Right forelimb (tissue), 1 donor: ENCODE measurements at places on chromosomes 6 and 20.

GRCh38 chr6:7674291-7674690 is 51.6 kb upstream of the BMP6 start:
- no peak for DNase-seq

DNA sequence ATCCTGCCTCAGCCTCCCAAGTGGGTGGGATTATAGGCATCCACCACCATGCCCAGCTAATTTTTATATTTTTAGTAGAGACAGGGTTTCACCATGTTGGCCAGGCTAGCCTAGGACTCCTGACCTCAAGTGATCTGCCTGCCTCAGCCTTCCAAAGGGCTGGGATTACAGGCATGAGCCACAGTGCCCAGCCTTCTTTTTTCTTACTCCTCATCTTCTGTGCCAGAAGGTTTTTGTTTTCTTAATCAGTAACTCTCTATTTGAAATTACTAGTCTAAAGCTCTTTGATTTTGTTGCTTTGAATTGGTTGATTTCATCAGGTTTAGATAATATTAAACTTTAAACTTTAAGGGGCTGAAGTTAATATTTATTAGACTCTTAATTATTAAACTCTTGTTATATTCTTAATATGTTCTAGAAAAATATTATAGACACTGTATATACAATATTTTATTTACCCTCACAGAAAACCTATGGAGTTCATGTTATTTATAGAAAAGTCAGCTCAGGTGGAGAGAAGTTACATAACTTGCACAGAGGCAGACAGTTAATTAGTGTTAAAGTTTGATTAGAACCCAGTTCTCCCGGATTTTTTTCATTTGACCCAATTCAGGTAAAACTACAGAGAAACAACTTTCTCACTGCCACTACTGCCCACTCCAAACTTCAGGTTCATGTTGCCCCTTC is 177.4 kb upstream of the SGK1 start:
- DNase-seq, result no peak

DNA sequence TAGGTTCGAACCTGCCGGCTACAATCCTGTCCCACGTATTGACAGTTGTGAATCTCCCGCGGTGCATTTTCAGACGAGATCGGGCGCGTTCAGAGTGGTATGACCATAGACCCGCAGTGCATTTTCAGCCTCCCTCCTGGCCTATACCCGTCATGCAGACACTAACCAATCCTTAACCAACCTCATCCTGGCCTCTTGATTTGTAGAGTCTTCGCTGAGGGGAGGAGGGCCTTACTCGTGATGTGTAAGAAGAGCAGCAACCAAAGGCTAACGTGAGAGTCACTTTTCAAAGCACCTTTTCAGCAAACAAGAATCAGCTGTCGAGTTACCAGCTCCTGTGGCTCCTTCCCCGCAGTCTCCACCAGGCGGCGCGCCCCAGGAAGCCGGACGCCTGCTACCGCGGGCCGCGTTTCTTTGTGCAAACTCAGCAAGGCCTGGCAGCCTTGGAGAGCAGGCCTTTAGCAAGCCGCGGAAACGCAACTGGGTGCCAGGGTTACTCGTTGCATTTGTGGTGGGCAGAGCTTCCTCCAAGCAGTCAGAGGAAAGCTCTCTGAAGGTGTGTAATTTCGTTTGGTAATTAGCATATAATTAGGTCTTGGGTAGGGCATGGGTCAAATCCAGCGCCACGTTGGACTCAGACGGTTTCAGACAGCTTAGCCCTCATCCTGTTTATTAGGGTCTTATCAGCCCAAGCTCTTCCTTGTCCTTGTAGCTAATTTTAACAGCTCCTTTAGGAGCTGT is 139.8 kb downstream of the OR2B2 start:
- peak; percentile 91 for DNase-seq

GRCh38 chr6:56804996-56805395 is 149.9 kb upstream of the BEND6 start:
- no peak for DNase-seq

- no peak for DNase-seq
Measured at GRCh38 chr6:11486959-11487358, 50.6 kb upstream of the TMEM170B start.

DNA sequence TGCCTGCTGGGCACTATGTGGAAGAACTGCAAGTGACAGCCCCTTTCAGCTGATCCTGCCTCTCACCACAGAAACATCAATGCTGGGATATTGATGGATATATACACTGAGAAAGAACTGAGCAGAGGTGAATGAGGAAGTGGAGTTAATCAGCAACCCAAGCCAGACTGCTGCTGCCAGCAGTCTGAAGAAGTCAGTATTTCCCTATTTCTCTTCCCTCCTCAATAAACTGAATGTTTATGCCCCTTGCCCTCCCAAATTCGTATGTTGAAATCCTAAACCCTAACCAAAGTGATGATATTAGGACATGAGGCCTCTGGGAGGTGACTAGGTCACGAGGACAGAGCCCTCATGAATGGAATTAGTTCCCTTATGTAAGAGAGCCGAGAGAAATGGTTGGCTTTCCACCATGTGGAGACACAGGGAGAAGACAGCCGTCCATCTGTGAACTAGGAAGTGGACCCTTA is 76.3 kb downstream of the CDK19 start:
- no peak for DNase-seq

- DNase-seq, result no peak
Measured at GRCh38 chr6:72504406-72504805, 117.5 kb upstream of the KCNQ5 start.

DNA sequence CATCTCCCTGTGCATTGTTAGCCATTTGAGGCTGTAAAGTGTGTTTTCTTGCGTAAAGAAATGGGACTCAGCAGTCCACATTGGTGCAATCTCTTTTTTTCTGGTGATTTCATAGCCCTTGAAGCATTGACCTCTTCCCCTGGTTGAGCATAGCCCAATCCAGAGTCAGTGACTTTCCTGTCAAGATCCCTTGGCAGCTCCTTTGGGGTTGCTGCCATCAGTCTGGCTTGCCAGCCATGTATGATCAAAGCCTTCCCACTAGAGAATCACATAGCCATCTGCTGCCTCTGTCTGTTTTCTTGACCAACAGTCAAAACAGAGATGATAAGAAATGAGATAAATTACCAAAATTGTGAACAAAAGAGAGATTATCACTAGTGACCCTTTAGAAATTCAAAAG is 19.6 kb downstream of the HLA-A start:
- DNase-seq, result no peak

GRCh38 chr20:49886571-49887213 is 28.6 kb downstream of the SPATA2 start:
- no peak for DNase-seq

DNA sequence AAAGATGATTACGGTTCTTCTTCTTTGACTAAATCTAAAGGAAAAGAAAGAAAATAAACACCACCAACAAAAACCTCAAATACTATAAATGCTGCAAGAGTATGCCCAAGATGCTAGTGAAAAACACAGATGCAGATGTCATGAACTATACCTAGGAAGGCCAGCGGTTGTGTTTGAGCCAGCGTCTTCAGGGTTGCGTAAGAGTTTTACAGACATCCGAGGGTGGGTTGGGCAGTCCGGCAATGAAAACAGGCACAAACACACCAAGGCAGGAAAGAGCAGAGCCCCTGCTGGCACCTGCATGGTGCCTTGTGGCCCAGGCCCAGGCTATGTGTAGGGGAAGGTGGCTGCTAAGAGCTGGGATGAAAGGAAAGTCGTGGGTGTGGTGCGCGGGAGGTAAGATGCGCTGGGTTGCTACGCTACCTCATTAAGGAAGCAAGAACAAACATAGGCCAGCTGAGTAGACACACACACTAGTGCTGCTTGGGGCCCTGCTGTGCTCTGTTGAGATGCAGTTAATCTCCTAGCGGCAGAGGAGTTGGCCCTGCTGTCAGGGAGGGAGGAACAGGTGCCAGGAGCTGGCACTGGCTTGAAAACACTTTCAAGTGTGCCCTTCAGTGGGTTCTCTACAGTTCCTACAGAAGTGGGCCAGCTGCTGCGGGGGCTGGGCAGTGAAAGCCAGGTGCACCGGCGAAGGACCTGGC is 170.2 kb upstream of the PLN start:
- no peak for DNase-seq

- DNase-seq, result no peak
Measured at GRCh38 chr6:137878029-137878428, 11.0 kb downstream of the TNFAIP3 start.

DNA sequence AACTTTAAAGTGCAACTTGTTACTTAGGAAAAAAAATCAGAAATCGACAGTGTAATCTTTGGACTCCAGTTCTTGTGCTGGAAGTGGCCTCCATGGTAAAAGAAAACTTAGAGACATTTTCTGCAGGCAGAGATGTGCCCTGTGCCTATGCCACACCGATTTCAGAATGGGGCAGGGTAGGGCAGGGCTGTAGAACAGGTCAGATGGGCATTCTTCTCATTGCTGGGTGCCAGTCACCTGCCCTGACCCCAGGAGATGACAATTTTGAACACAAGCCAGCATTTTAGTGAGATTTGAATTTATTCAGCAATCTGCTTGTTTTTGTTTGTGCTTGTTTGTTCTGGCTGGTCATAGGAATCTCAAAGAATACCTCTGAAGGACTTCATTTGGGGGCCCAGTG is 63.3 kb downstream of the SASH1 start:
- DNase-seq, result no peak
